ENCODE measurements at places on chromosomes 16 and 17.
A peak's percentile ranks its signal among the peaks of the same experiment; 100 is the strongest.

DNA sequence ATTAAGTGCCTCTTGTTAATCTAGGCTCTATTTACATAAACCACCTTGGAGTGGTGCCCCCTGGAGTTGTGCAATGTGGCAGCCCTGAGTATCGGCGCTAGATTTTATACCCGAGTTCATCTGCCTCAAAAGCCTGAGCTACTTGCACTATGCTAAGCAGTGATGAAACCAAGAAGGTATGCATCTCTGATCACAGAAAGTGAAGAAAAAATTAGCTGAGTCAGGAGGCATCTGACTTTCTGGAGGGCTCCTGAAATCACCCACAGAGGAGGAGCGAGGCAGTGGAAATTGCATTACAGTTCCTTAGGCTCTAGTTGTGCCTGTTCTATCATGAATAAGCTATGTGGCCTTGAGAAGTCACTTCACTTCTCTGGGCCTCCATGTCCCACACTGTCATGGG, 80.3 kb upstream of the PSMD7 start:
- no peak for DNase-seq

GRCh38 chr17:7580604-7581575, 1.5 kb downstream of the CD68 start:
- DNase-seq, result no peak

DNA sequence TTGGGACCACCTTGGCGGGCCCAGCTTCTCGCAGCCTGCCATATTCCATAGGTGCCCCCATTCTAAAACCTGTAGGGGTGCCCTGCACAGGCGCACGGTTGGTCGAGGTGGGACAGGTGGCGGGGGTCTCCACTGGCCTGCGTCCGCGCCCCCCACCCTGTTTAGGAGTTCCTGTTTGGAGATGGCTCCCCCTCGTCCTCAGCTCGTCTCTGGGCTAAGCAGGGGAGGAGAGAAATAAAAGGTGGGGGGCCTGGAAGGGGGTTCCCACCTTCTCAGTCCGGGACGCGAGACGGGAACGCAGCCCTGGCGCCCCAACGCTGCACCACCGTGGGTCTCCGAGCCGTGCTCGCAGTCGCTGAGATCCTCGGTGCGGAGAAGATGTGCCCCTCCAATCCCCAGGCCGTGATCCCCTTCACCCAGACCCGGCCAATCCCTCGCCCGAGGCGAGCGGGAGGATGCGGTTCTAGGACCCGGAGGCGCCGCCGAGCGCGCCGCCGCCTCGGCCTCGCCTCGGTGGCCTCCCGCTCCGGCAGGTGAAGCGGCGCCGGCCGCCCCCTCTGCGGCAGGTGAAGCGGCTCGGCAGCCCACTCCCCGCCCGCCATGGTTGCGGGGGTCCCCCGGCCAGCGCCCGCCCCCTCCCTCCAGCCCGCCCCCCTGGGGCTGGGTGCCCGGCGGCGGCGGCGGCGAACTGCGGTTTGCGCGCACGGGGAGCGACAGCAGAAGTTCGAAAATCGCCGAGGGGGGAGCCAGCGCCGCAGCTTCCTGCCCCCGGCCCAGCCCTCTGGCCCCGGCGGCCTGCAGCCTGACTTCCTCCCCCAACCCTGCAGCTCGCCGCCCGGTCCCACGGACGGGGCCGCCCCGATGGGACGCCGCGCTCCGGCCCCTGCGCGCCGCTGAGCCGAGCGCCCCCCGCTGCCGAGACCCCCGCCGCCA, at the start of gene FMNL1:
TSS of gene FMNL1 (plus strand) at position 805 of the 933 bp plus-strand sequence. CDS start 240 bp downstream, outside the sequence.
- DNase-seq, result peak; percentile 64

GRCh38 chr16:1459967-1460366, 14.9 kb downstream of the CLCN7 start:
- no peak for DNase-seq

GRCh38 chr16:12317856-12318537, 341.5 kb downstream of the SNX29 start:
- DNase-seq, result no peak

DNA sequence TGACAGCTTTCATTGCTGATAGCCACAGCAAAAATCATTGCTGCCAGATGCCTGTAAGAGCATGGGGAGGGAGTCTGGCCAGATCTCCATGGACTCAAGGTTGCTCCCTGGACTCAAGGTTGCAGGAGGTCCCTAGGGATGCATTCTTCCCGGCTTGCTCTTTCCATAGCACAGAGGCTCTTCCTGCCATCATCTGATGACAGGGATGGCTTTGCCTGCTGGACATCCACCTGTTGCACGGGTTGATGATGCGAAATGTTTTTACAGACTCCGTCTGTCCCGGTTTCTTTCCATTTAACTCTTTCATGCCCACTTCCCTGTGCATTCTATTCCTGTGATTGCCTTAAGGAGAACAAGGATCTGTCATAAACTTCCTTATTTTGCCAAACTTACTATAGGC, 115.6 kb upstream of the HSBP1 start:
- DNase-seq, result no peak

- no peak for DNase-seq
Measured at GRCh38 chr16:1548727-1549126, 15.3 kb downstream of the TMEM204 start.

GRCh38 chr17:40094874-40095273, 5.5 kb downstream of the NR1D1 start:
- DNase-seq, result no peak

- DNase-seq, result no peak
Measured at GRCh38 chr17:34364751-34365150, 1.7 kb upstream of the CCL1 start.

- DNase-seq, result peak; percentile 98
Measured at GRCh38 chr17:74192950-74193781, 10.3 kb upstream of the RPL38 start.

GRCh38 chr16:85485379-85485778, 127.7 kb upstream of the GSE1 start:
- DNase-seq, result no peak

- no peak for DNase-seq
Measured at GRCh38 chr17:34626121-34626681, 46.8 kb downstream of the TMEM132E start.

DNA sequence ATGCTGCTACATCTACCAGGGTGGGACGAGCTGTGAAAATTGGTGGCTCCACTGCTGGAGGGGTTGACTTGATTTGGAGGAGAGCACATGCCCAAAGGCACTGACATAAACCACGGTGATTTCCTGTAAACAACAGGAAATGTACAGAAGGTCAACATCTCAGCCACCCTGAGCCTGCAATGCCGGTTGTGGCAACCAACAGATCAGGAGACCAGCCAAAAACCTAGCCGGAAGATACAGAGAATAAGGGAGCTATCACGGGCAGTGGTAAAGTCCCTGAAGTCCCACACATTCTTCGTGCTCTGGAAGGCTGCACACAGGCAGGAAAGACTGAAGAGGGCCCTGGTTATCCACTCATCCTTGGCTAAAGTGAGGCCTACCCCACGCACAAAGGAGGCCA, 56.2 kb downstream of the ADCY9 start:
- DNase-seq, result no peak

DNA sequence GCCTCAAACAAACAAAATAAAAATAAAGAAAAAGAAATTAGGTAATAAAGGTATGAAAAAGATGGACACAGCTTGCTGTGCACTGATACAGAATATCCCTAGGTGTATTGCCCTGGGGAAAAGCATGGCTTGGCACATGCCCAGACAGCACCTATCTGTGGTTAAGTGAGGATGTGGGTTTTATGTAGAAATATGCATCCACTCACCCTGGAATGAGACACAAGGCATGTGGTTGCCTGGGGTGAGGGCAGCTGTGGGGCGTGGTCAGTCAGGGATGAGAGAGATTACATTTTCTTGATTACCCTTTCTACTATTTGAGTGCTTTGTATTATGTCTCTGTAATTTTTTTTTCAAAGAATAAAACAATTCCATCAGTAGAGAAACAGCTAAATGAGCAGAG, 6.9 kb downstream of the PLLP start:
- DNase-seq, result no peak

- peak; percentile 19 for DNase-seq
Measured at GRCh38 chr16:81519301-81520150, 74.9 kb downstream of the CMIP start.

GRCh38 chr16:88976366-88977017, 515 bp downstream of the CBFA2T3 start:
- DNase-seq, result no peak

DNA sequence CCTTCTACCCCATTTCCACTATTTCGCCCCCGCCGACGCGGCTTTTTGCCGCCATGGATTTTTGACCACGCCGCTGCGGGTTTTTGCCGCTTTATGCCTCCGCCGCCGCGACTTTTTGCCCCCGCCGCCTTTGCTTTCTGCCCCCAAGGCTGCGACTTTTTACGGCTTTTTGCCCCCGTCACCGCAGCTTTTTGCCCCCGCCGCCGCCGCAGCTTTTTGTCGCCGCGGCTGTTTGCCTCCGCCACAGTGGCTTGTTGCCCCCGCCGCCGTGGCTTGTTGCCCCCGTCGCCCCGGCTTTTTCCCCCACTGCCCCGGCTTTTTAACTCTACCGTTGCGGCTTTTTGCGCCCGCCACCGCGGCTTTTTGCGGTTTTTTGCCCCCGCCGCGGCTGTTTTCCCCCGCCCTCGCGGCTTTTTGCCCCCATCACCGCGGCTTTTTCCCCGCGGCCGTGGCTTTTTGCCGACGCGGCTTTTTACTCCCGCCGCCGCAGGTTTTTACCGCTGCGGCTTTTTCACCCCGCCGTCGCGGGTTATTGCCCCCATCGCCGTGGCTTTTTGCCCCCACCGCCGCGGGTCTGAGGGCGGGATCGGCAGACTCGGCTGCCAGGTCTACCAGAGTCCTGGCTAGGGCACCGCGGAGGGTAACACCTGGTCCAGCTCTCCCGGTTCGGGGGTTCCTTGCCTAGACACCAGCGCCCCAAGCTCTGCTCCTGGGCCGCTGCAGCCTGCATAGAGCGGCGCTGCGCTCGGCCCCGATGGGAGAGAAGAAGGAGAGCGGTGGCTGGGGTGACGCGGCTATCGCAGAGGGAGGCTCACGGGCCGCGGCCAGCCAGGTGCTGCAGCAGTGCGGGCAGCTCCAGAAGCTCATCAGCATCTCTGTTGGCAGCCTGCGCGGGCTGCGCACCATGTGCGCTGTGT, 562.7 kb upstream of the WSB1 start:
- no peak for DNase-seq

- no peak for DNase-seq
Measured at GRCh38 chr16:16120044-16120381, 103.3 kb downstream of the ABCC6 start.

GRCh38 chr16:77963185-77964044, 58.9 kb upstream of the CLEC3A start:
- DNase-seq, result no peak

- DNase-seq, result no peak
Measured at GRCh38 chr17:15340966-15341365, 431 bp downstream of the TEKT3 start.

DNA sequence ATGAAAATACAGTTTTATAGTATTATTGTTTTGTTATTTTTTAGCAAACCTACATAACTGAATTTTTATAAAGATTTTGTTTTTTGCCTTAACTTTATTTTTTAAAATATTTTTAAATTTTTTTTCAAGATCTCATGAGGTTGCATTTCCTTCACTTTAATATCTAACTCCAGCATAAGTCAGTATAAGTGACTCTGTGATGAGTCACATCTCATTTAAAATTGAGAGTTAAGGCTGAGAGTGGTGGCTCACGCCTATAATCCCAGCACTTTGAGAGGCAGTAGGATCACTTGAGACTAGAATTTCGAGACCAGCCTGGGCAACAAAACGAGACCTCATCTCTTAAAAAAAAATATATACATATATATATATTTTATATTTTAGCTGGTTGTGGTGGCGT, 44.0 kb downstream of the NLK start:
- no peak for DNase-seq

DNA sequence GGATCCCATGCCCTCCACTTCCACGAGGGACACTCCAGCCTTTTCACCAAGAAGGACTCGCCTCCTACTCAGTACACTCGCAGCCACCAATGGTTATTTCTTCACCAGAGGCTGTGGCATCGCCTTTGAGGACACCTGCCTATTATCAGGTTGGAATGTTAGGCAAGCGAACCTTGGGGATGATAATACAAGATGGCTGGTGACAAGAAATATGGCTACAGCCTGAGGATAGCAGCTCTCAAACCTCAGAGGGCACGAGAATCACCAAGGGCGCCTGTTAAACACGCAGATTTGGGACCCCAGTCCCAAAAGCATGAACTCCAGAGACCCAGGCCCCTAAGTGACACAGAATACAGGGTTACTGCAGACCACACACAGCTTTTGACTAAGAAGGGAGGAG, 58.1 kb downstream of the CYTH1 start:
- no peak for DNase-seq
